ENCODE measurements at places on chromosomes 1 and 21.

GRCh38 chr1:219757890-219758289 lies 145.0 kb upstream of the ZC3H11B start:
- no peak for DNase-seq

- no peak for DNase-seq
Observed at GRCh38 chr1:233246965-233247364, 48.6 kb downstream of the PCNX2 start.

DNA sequence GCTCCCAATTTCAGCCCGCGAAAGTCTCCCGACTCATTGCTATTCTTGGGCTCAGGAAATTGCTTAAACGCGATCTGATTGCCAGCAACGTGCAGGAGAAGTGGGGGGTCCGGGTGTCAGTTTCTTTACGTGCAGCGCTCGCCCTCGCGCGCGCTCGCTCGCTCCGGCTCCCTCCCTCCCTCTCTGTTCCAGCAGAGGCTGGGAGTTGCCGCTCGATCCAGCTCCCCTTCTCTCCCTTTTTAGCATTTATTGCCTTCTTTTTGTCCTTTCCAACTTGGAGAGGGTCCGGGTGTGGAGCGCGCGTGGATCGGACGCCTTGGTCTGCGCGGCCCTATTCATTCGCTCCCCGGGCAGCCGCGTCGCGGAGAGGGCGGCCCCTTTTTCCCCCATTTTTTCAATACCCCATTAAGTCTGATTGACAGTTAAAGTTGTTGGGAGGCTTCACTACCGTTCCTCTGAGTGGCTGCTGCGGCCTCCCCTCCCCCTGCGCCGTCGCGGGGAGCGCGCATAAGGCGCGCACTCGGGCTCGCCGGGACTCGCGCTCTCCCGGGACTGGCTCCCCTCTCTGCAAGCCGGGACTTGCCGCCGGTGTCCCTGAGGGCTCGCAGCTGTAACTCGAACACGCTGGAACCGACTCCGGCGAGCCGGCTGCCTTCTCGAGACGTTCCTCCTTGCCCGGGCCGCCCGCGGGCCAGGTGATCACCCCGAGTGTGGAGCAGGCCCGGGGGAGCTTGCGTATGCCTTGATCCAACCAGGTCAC lies at the start of gene DHRS3:
Gene DHRS3, minus strand, starts transcription at position 310 of the 760 bp plus-strand sequence. CDS start 862 bp downstream, outside the sequence.
- peak; percentile 88 for DNase-seq

- peak; percentile 88 for DNase-seq
Observed at GRCh38 chr1:119713749-119714456, 2.2 kb downstream of the PHGDH start.

DNA sequence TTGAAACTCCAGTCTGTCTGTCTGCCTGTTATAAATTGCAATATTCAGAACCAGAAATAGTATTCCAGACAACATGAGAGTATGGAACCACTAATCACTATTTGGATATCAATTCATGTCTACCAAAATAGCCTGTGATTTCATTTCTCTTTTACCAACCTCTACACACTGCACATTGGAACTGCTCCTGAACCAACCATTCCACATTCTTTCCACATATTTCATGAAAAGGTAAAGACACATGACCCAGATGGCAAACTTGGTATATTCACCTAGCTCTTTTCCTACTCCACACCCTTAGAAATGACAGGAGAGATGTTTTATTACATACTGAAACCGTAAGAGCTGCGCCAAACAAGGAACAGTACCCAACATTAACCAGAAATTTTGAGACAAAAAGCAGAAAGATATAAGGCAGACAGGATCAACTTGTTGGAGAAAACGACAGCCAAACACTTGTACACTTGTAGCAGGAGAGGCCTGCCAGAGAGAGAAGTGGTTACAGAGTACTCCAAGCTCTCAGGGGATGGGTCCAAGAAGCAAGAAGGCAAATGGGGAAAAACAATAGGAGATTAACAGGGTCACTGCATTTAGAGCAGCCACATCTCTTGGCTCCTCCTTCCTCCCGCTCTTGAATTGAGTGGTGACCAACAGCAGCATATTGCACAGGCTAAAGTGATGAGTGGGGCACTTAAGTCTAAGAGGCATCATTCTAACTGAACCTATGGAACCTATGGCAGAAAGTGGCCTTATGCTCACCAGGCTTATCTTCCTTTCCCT lies 148.7 kb downstream of the SETD4 start:
- no peak for DNase-seq

DNA sequence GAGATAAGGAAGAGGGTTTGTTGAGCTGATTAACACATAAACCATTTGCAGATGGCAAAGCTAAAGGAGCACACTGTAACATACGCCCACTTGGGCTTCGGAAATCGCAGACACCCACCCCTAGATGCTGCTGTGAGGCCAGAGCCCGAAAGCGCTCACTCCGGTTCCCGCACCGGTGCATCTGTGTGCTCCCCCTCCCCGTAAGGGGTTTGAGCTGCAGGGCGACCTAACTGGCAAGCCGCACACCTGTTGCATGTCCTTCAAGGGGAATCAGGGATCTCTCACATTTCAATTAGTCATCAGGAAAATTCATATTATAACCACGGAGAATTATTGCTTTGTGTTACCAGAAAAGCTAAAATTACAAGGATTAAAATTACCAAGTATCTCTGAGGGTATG lies 1.4 kb upstream of the CFH start:
- DNase-seq = peak; percentile 16

DNA sequence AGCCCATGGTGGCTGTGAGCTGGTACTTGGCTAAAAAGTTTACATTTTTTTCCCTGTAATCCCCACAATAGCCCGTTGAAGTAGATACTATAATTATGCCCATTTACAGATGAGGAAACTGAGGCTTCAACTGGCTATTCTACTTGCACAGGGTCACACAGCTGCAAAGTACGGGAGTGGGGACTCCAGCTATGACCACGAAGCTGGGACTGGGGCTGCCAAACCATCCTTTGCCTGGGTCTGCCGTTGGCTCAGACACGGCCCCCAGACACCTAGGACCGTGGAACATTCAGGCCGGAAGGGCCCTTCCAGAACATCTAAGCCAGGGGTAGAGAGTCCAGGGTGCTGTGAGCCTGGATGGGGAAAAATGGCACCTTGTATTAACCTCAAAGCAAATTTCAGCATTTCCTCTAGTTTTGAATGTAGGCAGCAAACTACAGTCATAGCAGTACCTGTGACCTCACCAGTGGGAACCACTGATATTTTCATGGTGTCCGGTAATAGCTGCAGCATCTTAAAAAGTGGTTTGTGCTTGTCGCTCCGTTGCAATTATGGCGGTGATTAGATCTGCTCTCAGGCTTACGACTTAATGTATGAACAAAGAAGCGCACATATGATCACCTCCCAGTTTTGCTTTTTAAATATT lies 4.3 kb downstream of the TP73 start:
- no peak for DNase-seq
